Hypothalamus (tissue), 51 donors: ENCODE measurements at places on chromosomes 3 and 15.

- DNase-seq = no peak
Measured at GRCh38 chr3:99242271-99242670, 340.8 kb upstream of the DCBLD2 start.

GRCh38 chr3:41301548-41301947 is 102.2 kb downstream of the CTNNB1 start:
- DNase-seq = no peak

DNA sequence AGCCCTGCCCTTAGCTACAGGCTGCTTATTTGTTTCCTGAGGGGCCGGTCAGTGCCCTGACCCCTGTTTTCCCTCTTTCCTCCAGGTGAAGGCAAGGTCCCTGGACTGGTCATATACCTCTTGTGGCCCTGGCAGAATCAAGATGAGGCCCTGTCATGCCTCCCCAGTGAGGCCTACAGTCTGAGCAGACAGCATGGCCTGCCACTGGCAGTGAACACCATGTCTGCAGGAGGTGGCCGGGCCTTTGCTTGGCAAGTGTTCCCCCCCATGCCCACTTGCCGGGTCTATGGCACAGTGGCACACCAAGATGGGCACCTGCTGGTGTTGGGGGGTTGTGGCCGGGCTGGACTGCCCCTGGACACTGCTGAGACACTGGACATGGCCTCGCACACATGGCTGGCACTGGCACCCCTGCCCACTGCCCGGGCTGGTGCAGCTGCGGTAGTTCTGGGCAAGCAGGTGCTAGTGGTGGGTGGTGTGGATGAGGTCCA is 1.2 kb downstream of the KLHDC8B start:
- no peak for DNase-seq

- DNase-seq = no peak
Measured at GRCh38 chr3:38782148-38782547, 33.9 kb downstream of the SCN10A start.

GRCh38 chr3:124207873-124208485 is 216.1 kb upstream of the ROPN1 start:
- no peak for DNase-seq

DNA sequence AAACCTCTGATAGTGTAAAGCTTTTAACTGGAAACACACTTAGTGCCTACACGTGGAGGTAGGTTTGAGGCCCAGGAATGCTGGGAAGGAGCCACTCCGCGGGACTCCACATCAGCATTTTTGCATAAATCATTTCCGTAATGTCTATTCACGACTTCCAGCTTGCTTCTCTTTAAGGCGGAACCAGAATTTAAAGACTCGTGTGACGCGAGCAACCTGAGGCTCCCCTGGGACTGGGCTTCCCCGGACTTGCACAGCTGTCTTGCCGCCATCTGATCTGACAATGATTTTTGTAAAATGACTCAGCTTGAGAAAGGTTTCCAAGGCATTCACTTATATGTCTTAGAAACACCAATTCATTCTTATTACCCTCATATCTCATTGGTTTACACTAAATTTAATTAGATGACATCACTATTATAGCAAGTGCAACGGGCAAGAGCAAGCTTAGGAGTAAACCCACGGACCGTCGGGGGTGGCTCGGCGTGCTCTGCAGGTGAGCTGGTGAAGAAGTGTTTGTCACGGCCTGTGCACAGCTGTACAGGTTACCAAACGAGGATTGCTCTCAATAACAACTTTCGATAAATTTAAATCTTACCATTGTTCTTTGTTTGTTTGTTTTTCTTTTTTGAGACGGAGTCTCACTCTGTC is 95.2 kb downstream of the CHSY1 start:
- no peak for DNase-seq

- no peak for DNase-seq
Measured at GRCh38 chr3:47464588-47464987, 11.2 kb downstream of the SCAP start.

DNA sequence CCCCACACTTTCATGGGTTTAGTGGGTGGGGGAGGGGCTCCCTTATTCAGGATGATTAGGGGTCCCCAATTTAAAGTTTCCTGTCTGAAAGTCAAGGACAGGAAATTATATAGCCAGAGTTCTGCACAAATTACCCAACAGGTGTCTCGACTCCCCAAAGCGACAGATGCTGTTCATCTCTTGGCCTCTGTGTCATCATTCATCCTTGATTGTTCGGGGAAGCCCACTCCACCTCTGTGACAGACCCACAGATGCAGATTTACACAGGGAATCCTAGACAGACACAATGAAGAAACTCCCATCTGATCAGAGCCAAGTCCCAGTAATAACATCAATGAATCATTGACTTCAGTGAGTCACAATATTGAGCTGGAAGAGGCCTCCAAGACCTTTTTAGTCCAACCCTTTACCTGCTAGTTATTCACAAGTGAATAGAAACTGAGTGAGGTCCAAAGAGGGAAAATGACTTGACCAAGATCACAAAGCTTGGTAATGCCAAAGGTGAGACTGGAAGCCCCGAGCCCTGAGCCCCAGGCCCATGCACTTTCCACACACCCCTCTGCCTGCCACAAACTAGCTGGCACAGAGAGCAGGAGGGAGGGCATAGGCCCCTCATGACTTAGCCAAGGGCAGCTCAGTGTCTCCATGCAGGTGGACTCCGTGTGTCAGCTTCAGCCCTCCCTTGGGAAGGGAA is 7.9 kb upstream of the SRP14 start:
- DNase-seq = no peak

- DNase-seq = no peak
Measured at GRCh38 chr3:127803619-127804018, 18.7 kb downstream of the MGLL start.

- no peak for DNase-seq
Measured at GRCh38 chr3:166455744-166456143, 618.5 kb upstream of the BCHE start.
